ENCODE measurements at places on chromosomes 13 and 19.

DNA sequence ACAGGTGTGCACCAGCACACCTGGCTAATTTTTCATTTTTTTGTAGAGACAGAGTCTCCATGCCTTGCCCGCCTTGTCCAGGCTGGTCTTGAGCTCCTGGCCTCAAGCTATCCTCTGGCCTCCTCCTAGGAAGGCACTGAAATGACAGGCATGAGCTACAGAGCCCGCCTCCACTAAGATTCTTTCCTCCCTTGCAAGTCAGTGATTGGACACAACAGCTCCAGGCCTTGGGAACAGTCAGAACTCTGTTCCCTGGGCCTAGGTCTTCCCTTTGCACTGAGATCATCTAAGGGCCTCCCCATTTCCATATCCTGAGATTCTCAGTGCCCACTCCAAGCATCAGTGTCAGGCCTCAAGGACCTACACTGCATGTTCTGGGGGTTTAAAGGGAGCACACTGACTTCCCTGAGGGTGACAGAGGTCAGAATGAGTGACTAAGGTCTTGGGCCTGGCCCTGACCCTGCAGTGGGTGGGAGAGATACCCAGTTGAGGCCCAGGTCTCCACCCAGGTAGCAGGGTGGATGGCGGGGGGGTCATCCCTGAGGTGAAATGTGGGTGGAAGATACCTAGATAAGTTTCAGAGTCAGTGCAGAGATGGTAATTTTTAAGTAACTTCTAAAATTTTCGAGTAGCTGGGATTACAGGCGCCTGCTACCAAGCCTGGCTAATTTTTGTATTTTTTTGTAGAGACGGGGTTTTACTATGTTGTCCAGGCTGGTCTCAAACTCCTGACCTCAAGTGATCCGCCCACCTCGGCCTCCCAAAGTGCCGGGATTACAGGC, 17.3 kb upstream of the ERCC1 start:
- no peak for DNase-seq

GRCh38 chr19:39599116-39599515, 3.2 kb upstream of the LGALS13 start:
- DNase-seq, result peak; percentile 4

DNA sequence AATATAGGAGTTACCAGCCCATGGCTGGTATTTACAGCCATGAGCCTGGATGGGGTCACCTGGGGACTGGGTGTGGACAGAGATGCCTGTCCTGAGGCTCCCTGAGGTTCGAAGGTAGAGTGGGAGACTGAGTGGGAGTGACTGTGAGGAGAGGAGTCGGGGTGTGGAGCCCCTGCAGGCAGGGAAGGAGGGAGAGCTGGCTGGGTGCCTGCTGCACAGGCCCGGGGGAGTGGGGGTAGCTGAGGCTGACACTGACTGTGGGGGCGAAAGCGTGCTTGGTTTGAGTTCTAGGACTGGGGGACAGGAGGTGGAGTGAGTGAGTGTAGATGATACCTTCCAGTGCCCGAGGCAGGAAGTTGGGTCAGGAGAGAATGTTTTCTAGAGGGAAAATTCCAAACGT, 7.1 kb downstream of the RAB11B start:
- DNase-seq, result no peak

DNA sequence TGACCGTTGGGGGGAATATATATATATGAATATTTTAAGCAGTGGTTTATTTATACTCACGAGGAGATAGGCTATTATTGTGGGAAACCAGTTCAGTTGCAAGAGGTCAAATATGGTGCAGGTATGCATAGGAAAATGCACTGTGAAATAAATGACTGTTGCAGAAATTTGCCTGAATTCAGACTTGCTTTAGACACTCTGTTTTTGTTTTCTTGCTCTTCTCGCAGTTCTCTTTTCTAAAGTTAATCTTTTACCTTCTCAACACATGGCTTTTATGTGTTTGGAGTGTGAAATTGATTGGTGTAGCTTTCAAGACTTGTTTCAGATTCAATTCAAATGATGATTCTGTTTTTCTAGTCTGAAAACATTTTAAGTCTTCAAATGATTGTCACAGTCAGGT, 109.7 kb downstream of the LRCH1 start:
- DNase-seq, result no peak

DNA sequence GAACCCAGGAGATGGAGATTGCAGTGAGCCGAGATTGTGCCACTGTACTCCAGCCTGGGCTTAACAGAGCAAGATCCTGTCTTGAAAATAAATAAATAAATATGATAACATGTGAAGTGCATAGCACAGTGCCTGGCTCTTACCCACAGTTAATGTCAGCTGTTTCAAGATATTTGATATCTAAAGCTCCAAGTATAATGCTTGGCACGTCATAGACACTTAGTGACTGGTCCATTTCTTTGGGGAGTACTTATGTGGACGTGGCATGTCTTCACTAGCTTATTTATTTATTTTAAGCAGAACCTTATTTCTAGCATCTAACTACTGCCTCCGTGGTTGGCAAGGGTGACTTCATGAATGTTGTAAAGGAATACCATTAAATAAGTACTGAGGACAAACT, 18.8 kb downstream of the GARRE1 start:
- DNase-seq, result no peak

GRCh38 chr13:19836472-19836871, 27.0 kb downstream of the ZMYM5 start:
- DNase-seq, result no peak

DNA sequence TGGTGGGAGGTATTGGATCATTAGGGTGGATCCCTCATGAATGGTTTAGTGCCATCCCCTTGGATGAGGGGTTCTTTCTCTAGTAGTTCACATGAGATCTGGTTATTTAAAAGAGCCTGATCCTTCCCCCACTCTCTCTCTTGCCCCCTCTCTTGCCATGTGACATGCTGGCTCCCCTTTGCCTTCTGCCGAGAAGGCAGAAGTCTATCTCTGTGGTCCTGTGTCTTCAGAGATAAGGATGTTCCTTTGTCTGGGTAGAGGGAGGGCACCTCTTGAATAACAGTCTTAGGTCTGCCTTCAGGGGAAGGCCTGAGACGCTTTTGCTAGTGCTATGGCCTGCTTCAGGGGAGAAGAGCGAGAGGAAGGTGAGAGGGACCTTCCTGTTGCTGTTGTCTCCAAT, 2.0 kb upstream of the ZDHHC20 start:
- DNase-seq, result no peak

DNA sequence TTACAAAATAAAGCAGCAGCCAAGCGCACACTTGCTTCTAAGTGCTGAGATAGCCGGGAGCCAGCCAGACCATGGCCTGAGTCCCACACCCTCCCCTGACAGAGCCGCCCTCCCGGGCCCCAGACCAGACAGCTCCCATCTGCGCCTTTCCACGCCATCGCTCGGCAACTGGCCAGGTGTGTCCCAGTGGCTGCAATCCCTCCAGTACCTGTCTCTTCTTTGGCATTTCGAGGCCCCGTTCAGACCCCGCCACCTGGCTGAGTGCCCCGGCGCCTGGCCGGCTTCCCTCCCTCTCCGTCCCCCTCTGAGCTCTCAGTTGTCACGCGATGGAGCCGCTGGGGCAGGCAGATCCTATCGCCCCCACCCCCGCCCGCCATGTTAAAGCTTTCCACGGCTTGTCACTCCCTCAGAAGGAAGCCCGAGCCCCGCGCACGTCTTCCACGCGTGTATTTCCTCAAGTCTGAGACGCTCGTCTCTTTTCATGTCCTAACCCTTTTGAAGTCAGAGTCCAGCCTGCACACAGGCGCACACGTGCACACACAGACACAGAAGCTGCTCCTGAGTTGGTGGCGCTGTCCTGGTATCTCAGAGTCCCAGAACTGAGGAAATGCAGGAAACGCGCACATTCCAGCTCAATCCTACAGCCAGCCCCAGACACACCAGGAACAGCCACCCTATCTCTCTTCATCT, 7.9 kb downstream of the MLLT1 start:
- no peak for DNase-seq

- DNase-seq, result no peak
Observed at GRCh38 chr13:20405691-20406090, 120.0 kb downstream of the CRYL1 start.

GRCh38 chr13:75938811-75939560, 302.9 kb downstream of the LMO7 start:
- DNase-seq, result peak; percentile 77

GRCh38 chr19:3601021-3601420, 5.7 kb downstream of the TBXA2R start:
- no peak for DNase-seq

DNA sequence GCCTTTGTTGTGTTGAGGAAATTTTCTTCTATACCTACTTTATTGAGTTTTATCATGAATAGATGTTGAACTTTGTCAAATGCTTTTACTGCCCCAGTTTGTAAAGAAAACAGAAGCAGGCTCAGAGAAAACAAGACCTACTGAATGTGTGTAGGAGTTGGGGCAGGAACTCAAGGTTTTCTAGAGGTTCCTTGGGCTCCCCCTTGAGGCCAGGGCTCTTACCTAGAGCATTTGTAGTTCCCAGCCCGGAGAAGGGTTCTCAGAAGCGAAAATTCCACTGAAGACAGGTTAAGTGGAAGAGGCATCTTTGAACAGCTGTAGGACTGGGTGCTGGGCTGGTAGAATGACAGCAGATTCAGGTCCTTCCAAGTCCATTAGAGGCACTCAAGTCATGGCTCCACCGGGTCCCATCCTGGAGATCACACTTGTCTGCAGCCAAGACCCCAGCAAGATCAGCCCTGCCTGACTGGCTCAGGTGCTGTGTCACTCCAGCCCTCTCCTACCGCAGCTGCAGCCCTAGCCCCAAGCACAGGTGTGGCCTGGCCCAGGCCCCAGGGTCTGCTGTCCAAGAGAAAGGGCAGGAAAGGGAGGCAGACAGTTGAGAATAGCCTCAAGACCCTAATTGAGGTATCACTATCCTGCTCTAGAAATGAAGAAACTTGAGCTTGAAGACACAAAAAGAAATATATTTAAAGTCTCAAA, 425.5 kb downstream of the PCDH20 start:
- DNase-seq, result no peak

- no peak for DNase-seq
Observed at GRCh38 chr19:30310602-30311263, 61.5 kb upstream of the ZNF536 start.

- DNase-seq, result no peak
Observed at GRCh38 chr13:27083183-27083582, 88.4 kb downstream of the USP12 start.

- no peak for DNase-seq
Observed at GRCh38 chr13:79703772-79704171, 222.8 kb downstream of the NDFIP2 start.

- DNase-seq, result no peak
Observed at GRCh38 chr19:49507803-49508494, 4.5 kb upstream of the FCGRT start.

GRCh38 chr19:53068834-53069233, 24.3 kb downstream of the ERVV-2 start:
- DNase-seq, result no peak

DNA sequence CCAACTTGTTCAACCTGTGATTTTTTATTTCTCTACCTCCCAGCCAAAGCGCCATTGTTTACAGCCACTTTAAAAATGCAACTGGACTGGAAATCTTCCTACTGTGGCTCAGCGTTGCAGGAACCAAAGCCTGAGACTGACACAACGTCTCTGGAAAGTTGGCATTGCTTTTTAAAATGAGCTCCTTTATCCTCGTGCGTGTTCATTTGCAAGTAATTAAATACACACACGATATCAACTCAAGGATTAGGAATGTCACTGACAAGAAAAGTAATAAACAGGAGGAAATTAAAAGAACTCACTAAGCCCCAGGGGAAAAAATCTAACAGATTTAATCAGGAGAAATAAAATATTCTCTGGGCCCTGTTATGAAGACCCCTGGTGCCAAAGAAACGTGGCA, 184.6 kb upstream of the IRS2 start:
- DNase-seq, result no peak

DNA sequence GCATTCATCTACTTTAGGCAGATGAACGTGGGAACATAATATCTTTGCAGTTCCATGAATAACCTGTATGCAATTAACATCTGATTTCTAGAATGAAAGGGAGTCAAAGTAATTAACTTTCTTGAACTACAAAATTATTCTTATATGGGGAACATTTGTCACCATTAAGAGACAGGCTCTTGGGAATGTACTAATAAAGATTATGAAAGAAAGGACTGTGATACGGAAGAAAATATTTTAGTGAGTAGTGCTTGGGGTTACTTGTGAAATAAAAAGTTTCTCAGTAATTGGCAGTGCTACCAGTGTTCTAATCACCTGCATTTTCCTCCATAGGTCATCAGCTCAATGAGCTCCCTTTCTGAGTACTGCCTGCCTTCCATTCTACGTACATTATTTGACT, 85.4 kb downstream of the FRY start:
- DNase-seq, result no peak

- DNase-seq, result no peak
Observed at GRCh38 chr13:86684402-86684801, 885.2 kb upstream of the SLITRK6 start.

GRCh38 chr13:29284726-29285125, 310.8 kb downstream of the SLC7A1 start:
- no peak for DNase-seq

DNA sequence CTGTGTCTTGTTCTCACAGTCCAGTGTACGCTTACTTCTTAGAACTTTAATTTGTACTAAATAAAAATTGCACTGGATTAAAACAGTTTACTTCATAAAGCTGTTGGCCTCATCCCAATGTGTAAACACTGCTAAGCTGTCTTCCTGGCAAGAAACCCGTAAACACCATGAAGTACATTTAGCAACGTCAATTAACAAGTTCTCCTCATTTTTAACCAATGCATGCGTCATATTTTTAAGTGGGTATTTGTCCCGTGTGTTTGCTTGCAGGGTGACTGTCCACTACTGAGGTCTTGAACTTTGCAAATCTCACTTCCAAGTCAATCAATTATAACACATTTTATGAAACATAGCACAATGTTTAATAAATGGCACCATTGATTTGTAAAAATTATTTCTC, 28.2 kb downstream of the LAIR2 start:
- no peak for DNase-seq

DNA sequence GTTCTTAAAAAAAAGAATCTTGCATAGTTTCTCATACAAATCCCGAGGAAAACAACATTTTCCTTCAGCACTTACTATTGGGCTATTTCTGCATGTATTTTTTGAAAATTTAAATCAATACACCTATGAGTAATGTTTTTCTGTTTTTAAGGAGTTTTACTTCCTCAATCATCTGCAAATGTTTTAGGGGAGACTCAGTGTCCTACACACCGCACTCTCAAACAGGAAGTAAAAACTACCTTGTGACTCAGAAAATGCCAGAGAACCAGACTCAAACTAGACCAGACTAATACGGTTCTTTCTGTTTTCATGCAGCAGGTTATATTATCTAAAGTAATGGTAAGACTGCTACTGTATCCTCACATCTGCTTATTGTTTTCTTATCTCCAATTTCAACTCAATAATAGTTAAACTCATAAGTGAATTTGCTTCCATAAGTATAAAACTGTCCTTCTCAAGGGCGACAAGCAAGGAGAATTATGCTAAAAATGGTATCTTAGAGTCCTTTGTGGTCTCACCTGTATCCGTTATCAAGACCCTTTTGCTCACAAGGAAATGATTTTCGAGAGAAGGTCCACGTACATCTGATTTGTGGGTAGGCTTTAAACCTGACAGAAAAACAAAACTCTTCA, 52.5 kb downstream of the FLT3 start:
- no peak for DNase-seq

All from stromal cell of bone marrow (primary cell).